Right forelimb (tissue), 1 donor: ENCODE measurements at places on chromosomes 16 and 17.

DNA sequence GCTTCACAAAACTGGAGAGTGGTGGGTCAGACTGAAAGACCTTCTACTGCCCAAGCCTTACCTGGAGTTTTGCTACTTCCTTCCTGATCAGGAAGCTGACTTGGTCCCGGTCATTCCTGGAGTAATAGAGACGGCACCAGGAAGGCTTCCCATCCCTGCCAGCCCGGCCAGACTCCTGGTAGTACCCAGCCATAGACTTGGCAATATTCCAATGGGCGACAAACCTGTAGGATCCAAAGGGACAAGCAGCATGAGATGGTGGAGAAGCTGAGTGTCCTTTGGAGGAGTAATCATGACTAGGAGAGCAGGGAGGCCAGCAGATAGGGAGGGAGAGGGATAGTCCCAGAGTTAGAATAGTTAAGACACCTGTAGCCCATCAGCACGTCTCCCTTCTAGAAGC is 8.7 kb downstream of the RECQL5 start:
- no peak for DNase-seq

- DNase-seq: no peak
These were observed 50.9 kb upstream of the CPNE2 start for GRCh38 chr16:57041182-57042156.

DNA sequence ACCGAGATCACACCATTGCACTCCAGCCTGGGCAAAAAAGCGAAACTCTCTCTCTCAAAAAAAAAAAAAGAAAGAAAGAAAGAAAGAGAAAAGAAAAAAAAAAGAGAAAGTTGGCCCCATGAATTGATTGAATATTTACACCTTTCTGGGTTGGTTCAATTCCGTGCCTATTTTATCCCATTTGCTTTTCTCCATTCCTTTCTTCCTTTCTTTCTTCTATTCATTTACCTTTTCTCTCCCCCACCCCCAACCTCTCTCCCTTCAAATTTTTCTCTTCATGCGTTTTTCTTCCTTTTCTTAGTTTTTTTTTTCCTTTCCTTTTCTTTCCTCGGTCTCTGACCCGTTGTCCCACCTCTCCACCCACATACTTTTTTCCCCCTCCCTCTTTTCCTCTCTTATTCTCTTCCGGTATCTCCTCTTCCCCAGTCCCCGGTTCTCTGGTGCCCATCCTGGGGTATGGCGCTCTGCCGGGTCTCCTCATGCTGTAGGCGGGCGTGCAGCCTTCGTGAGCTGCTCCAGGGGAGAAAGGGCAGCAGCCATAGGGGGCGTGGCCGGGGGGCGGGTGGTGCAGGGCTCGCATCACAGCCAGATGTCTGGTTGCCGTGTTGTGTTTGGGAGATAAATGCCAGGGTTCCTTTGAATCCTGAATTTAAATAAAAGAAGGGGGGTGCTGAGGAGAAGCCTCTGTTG is 5.3 kb upstream of the COL1A1 start:
- peak; percentile 87 for DNase-seq

- no peak for DNase-seq
These were observed 2.9 kb upstream of the MEIOC start for GRCh38 chr17:44653384-44653783.

GRCh38 chr16:101586-101985 is 23.6 kb downstream of the MPG start:
- DNase-seq: no peak

DNA sequence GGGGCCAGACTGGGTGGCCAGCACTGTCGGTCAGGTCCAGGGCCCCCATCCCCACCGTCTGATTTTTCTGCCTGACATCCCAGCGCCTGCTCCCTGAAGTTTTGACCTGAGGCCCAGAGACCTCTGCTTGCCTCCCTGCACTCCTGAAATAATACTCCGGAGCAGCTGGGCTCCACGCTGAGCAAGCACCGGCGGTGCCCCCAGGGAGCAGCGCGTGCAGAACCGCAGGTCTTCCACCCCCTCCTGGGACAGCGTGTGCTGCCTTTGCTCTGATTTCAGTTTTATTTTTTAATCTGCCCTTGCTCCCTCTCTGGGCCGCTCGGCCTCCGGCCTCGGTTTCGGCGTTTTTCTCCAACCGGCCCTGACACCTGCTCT is 132.4 kb upstream of the GSE1 start:
- no peak for DNase-seq

DNA sequence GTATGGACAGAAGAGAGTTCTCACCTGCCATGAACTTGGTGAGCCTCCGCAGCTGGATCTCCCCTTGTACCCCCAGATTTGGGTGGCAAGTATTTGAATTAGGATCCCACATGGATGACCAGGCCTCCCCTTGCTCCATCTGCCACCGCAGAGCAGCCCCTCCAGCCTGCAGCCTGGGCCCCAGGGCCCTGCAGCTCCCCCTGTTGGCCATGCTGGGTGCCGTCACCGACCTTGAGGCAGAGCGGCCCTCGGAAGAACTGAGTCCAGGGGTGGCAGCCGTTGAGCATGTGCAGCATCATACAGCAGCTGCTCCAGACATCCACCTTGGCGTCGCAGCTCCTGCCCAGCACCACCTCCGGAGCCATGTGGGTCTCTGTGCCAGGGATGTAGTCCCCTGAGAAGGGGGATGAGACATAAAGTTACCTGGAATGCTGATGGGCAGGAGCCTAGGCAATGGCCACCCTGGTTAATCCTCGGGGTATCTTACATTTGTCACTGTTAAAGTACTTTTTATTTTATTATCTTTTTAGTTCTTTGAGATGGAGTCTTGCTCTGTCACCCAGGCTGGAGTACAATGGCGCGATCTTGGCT is 9.0 kb upstream of the SPATA32 start:
- DNase-seq: no peak

- no peak for DNase-seq
These were observed 136.7 kb downstream of the SNX11 start for GRCh38 chr17:48244121-48244711.

GRCh38 chr16:24858219-24859041 is 12.7 kb downstream of the SLC5A11 start:
- peak; percentile 72 for DNase-seq

GRCh38 chr17:29828676-29829284 is 101.2 kb downstream of the SSH2 start:
- DNase-seq: no peak

- peak; percentile 58 for DNase-seq
These were observed 4.6 kb downstream of the SMCR8 start for GRCh38 chr17:18319604-18320256.

GRCh38 chr17:33888455-33888854 is 366.6 kb upstream of the CCL2 start:
- DNase-seq: no peak

DNA sequence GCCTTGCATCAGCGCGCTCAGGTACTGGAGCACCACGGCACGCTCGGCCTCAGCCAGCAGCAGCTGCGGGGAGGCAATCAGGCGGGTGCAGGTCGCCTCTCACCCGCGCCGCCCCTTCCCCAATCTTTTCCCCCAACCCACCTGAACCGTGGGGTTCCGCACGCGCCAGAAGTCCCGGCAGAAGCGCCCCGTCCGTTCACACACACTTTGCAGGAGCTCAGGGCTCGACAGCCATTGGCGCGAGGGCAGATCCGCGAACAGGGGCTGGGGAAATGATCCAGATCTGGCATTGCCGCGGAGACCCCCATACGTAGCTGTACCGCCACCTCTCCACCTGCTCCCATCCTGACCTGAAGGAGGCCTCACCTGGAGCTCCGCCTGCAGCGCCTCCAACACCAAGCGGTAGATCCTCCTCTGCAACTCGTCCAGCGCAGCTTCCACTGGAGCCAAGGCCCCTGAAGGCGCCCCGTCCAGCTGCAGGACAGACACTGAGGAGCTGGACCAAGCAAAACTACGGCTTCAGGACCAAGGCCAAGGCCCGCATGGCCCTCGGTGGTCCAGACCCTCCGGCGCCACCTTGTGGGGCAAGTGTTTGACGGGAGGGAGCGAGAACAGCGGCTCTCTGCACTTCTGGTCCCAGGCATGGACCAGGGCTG is 1.4 kb upstream of the MATCAP1 start:
- peak; percentile 95 for DNase-seq

GRCh38 chr17:68238164-68238870 is 9.5 kb upstream of the AMZ2 start:
- DNase-seq: no peak

DNA sequence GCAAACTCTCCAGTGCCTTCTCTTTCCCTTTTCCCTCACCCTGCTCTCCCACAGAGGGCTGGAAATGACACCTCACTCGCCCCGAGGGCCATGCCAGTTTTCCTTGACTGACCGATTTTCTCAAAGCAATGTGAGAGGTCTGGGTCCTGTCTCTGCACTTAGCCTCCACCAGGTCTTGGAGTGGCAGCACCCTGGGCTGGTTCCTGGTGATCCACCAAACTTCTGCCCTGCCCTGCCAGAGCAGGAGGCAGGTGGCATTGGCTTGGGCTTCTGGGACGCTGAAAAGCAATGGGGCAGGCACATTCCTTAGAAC is 97.5 kb downstream of the RAB11FIP4 start:
- no peak for DNase-seq

DNA sequence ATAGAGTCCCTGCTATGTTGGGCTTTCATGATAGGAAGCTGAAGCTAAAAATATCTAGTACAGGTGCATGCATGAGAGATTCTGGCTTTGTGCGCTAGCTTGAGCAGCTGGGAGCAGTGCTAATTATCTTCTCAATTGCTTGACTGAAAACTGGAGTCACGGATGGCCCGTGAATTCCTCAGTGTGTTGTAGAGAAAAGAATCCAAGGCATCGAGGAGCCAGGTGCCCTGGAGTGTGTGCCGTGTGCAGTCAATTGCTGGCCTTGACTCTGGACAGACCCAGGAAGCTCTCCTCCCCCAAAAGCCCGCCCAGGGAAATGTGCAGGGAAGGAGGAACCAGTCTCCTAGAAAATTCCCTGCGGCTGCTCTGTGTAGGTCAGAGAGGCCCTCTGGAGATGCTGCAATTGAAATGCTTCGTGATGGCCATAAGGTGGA is 14.2 kb downstream of the LGALS3BP start:
- DNase-seq: no peak

- no peak for DNase-seq
These were observed 34.6 kb downstream of the DCUN1D3 start for GRCh38 chr16:20865420-20866131.

- no peak for DNase-seq
These were observed 151.9 kb downstream of the MSI2 start for GRCh38 chr17:57408071-57408811.

DNA sequence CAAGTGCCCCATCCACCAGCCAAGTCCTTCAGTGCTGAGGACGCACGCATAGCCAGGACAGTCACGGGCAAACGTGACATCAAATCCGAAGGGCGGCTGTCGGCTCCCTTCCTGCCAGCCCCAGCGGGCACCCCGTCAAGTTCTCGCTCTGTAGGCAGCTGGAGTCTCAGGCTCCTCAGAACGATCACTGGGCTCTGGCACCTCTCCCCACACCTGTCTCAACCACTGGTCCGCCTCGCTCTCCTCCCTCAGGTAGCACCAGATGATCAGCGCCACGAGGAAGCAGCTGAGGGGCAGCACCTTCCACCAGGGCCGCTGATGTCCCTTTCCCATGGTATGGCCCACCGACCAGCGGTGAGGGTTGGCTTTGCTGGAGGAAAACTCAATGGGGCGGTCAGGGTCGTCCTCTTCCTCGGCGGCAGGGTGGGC is 422 bp downstream of the UQCC4 start:
- no peak for DNase-seq
